ENCODE measurements at places on chromosomes 3 and 15. TPM values are rescaled to one million over a fixed set of nuclear protein-coding genes. Genes with fewer than 3 reads are reported as not detected.

DNA sequence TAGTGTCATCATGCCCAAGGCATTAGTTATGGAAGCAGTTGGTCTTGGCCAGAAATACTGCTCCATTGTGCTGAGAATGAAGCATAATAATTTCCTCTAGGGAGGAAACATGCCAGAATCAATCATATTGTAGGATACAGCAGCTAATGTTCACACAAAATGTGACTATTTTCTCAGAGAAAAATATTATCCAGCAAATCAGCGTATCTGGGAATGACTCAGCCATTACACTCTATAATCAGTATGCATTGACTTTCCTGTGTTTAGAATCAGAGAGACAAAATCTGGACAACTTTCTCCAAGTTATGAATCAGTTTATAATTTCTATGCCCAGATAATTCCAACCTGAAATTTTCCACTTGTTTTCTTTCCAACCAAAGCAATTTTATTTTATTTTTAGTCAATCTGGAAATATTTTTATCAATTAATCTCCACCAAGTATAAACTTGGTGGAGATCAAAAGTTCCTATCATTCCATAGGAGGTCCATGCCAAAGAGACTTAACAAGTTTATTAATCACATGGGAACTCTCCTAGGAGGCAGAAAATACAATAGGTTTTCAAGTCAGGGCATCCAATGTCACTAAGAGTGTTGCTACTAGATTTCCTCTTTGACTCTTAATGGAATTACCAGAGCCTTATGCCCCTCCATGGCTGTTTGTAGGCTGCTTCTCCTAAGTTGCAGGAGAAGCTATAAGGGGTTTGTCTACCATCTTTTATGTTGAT lies 36.4 kb downstream of the SUCNR1 start:
- H3K4me3 ChIP-seq: no peak overlapping the region
- H3K36me3 ChIP-seq: no peaks in the 10 kb centered on the region
- H3K4me1 ChIP-seq: no peaks in the 10 kb centered on the region
- no peaks in the 10 kb centered on the region for H3K27me3 ChIP-seq
- no peak for DNase-seq

The PPP1R14D gene
- total RNA-seq: not detected

DNA sequence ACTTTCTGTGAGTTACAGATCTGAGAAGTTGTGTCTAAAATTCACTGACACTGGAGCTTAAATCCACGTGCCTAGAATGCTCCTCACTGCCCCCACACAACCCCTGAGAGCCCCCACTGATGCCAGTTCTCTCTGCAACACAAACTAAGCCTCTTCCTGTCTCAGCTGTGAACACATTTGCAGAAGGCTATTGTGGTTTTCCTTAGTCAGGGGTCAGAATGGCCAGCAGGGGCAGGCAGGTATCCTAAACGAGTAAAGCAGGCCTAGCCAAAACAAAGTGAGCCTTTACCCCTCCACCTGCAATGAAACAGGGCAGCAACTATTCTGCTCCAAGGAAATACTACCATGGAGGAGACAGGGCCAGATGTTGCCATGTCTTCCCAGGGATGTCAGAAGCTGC lies 78.6 kb downstream of the FHIT start:
- H3K36me3 ChIP-seq: no peaks in the 10 kb centered on the region
- H3K4me1 ChIP-seq: no peaks in the 10 kb centered on the region
- no peak overlapping the region for H3K27ac ChIP-seq
- DNase-seq: no peak
- H3K27me3 ChIP-seq: no peaks in the 10 kb centered on the region

- no peak overlapping the region for H3K27ac ChIP-seq
- H3K4me3 ChIP-seq: no peak overlapping the region
- H3K4me1 ChIP-seq: peaks cover 20% of the 10 kb centered on the region
- no peak for DNase-seq
Observed at GRCh38 chr3:51953445-51953844, 1.7 kb upstream of the GPR62 start.

DNA sequence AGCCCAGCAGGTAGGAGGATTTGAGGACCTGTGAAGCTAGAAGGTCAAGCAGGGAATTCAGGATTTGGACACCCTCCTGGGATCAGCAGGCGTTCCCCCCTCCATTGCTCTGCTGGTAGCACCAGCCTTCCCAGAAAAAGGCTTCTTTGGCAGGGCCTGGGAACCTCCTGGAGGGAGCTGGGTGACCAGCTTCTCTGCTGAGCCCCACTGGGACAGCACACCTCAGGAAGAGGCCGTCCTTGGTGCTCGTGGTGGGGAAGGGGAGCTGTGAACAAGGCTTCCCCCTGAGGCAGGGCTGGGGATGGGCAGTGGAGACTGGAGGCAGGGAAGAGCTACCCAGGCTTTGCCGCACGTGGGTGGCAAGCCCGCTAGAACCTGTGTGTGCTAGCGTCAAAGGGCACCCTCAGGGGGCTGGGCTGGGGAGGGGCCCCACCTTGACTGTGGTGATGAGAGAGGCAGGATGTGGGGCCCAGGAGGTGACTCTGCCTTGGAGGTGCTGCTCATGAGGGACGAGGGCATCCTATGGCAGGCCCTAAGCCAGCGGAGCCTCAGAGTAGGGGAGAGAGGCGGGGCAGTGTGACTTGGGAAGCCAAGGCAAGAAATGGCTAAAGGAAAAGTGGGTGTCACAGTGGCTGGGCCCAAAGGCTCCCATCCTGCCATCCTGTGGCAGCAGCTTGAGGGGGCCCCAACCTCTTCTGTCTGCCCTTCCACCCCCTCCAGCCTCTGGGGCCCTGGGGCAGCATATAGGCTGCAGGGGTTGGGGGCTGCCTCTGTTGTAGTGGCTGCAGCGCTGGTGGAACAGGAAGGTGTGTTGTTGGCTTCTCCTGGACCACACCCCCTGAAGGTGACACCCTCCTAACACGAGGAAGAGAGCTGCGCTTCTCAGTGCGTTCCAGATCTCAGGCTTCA lies 20.7 kb downstream of the KLF13 start:
- DNase-seq: peak; percentile 15
- H3K4me3 ChIP-seq: no peak overlapping the region
- no peak overlapping the region for H3K27ac ChIP-seq

The CEP19 gene
- total RNA-seq: not detected

The ANKUB1 gene
- not detected for total RNA-seq

GRCh38 chr3:70753572-70753971 lies 441.1 kb upstream of the MDFIC2 start:
- H3K27me3 ChIP-seq: no peaks in the 10 kb centered on the region
- H3K4me1 ChIP-seq: peaks cover 4% of the 10 kb centered on the region
- no peak overlapping the region for H3K4me3 ChIP-seq
- DNase-seq: no peak
- no peak overlapping the region for H3K27ac ChIP-seq

DNA sequence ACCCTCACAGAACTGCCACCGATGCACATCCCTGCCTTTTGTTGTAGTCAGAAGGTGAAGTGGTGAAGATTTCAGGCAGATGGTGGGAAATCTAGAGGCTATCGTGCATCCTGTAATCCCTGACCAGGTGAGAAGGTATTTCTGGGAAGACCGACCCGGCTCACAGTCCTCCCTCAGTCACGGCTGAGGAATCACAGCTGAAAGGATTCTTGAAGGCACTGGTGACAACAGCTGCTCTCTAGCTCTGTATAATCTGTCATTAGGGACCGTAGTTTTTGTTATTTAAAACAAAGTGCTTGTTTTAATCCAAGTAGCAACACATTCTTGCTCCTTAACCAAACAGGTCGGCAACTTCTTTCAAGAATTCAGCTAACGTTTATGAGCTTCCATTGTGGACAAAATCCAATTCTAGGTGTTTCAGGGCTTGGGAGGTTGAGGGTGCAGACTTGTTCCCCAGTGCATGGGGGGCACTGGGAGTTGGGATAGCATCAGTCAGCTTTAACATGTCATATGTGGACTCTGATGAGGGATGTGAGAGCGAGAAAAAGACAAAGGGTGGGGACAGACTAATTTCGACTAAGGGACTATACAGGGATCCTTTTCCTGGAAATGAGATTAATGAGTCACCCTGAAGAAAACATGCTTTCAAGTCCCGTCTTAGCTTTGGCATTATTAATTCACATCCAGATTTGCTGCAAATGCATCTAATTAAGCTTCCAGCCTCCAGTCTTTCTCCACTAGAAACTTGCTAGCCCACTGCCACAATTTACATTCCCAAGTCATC lies 141.0 kb upstream of the RASGRP1 start:
- no peak overlapping the region for H3K27ac ChIP-seq
- peaks cover 16% of the 10 kb centered on the region for H3K4me1 ChIP-seq
- H3K4me3 ChIP-seq: no peak overlapping the region
- no peaks in the 10 kb centered on the region for H3K36me3 ChIP-seq

DNA sequence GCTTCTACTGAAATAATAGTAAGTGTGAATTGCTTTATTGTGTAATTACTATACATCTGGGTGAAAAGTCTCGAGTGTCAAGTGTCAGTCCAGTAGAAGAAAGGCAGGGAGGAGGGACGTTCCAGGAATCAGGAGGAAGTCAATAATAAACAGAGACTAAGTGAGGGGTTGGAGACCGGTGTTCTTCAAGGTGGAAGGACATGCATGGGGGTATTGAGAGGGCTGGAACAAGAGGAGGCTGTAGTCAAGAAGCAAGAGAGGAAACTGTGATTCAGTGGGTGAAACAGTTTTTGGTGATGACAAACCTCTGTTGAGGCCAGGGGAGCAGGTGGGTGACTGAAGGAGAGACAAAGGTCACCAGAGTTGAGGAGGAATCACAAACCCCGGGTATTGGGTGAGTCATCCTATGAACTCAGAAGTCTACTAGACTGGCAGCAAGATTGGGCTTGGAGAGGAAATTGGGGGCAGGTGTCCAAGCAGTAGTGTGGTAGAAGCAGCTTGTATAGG lies 11.6 kb upstream of the SCAMP5 start:
- no peak for DNase-seq
- no peak overlapping the region for H3K27ac ChIP-seq
- no peak overlapping the region for H3K4me3 ChIP-seq
- H3K36me3 ChIP-seq: no peaks in the 10 kb centered on the region
- H3K4me1 ChIP-seq: no peaks in the 10 kb centered on the region

DNA sequence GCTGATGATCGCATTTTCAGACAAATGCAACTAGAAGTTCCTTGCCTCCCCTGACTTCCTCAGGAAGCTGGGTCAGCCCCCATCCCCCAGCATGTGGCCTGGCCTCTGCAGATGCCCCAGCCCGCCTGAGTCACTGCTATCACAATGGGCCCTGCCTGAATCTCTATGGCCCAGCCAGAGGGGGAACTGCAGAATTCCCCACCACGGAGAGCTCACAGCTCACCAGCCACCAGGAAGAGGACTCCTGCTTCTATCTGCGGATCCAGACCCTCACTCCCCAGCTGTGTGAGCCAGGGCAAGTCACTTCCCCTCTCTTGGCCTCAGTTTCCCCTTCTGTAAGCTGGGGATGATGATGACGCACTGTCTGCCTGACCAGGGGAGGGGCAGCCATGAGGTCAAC lies 6.9 kb downstream of the PLXND1 start:
- DNase-seq: peak; percentile 74
- H3K27me3 ChIP-seq: no peaks in the 10 kb centered on the region
- no peaks in the 10 kb centered on the region for H3K36me3 ChIP-seq
- H3K27ac ChIP-seq: no peak overlapping the region
- no peak overlapping the region for H3K4me3 ChIP-seq

The KBTBD13 gene
- total RNA-seq: not detected

The FGF7 gene
- total RNA-seq: 18.5 TPM

DNA sequence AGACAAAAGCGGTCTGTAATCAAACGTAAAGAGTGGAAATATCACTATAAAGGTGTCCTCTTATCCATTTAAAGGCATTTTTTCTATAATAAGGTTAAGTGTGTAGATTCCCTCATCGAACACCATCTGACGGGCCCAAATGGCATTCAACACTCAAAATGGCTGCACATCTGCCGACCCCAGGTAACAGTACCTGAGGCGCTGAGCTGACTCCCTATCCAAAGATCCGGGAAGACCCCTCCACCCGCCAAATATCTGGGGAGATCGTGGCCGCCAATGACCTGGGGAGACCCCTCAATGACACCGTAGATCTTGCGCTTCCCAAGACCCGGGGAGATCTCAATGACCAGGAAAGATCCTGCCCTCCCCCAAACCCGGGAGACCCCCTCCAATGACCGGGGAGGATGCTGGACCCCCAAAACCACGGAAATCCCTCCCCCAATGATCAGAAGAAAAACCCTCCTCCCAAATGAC lies 476 bp downstream of the IP6K2 start:
- H3K4me3 ChIP-seq: peak overlapping the region; percentile 69
- no peaks in the 10 kb centered on the region for H3K27me3 ChIP-seq
- DNase-seq: peak; percentile 18
- H3K36me3 ChIP-seq: no peaks in the 10 kb centered on the region

The DUOXA2 gene
- total RNA-seq: not detected

DNA sequence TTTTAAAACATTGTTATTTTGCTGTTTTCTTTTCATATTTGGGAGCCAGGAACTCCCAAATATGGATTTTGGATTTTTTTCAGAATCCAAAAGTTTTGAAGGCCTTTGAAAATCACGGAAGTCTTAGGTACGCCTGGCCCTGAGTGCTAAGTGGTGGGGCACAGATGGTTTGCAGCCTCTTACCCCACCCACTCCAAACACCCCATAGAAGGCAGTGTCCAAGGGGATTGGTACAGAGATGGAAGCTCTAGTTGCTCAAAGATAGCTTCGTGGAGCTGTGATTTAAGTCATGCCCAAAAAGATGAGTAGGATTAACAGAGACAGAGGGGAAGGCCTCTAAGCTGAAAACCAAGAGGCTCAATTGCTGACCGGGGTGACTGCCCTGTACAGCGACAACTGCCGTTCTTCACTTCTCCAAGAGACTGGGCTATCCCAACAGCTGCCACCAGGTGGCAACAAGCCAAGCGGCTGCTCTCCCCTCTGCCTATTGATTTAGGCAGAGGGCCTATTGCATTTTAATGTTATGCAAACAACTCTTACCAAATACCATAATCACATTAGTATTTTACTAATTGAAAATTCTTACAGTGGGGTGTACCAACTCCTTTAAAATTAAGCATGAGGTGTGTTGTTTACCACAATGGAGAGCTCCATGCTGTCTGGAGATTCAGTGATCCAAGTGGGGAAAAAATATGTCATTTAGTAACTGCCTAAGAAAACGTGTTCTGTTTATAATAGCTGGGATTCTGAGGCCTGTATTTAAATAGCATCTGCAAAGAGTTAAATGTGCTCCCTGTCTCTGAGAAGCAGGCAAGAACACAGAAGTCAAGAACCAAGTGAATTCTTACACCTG lies 64.0 kb upstream of the C15orf61 start:
- H3K36me3 ChIP-seq: no peaks in the 10 kb centered on the region
- H3K27me3 ChIP-seq: no peaks in the 10 kb centered on the region

The C2CD4B gene
- total RNA-seq: 142 TPM

The IQCH gene
- 6.7 TPM for total RNA-seq

The MINDY4B gene
- total RNA-seq: not detected

- H3K36me3 ChIP-seq: no peaks in the 10 kb centered on the region
- H3K4me1 ChIP-seq: peaks cover 11% of the 10 kb centered on the region
- no peak overlapping the region for H3K27ac ChIP-seq
- DNase-seq: no peak
Observed at GRCh38 chr3:58323529-58324390, 8.9 kb upstream of the PXK start.

- no peaks in the 10 kb centered on the region for H3K27me3 ChIP-seq
- H3K4me3 ChIP-seq: no peak overlapping the region
- no peaks in the 10 kb centered on the region for H3K4me1 ChIP-seq
Observed at GRCh38 chr3:182397164-182397563, 396.1 kb upstream of the ATP11B start.

All from body of pancreas (tissue), 4 donors.